ENCODE measurements at places on chromosomes 4 and X.
A peak's percentile ranks its signal among the peaks of the same experiment; 100 is the strongest.

GRCh38 chrX:55326985-55327384 is 62.3 kb upstream of the PAGE3 start:
- DNase-seq, result no peak

- no peak for DNase-seq
Measured at GRCh38 chr4:131137196-131137595, 2011.9 kb upstream of the PCDH10 start.

GRCh38 chr4:120005076-120005475 is 61.6 kb downstream of the MAD2L1 start:
- DNase-seq, result no peak

DNA sequence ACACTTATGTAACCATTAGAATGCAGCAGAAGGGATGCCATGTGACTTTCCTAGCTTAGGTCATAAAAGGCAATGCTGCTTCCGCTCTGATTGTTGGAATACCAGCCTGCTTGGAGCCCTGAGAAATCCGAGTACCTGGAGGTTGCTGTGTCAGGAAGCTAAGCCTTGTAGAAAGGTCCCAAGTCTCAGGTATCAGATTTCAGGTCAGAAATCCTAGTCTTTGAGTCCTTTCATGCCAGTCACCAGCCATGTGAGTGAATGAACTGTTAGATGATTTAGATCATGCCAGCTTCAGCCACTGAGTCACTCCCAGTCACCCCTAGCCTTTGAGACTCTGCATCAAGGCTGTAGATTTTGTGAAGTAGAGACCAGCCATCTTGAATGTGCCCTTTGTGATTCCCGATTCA is 23.5 kb downstream of the RAP1GDS1 start:
- DNase-seq, result no peak

- no peak for DNase-seq
Measured at GRCh38 chrX:134139090-134139489, 97.9 kb upstream of the CCDC160 start.

- DNase-seq, result no peak
Measured at GRCh38 chr4:140302151-140302859, 71.1 kb upstream of the SCOC start.

- no peak for DNase-seq
Measured at GRCh38 chr4:81359207-81359606, 112.5 kb downstream of the RASGEF1B start.

GRCh38 chr4:184825141-184825895 is 450 bp downstream of the ACSL1 start:
- DNase-seq, result peak; percentile 87

DNA sequence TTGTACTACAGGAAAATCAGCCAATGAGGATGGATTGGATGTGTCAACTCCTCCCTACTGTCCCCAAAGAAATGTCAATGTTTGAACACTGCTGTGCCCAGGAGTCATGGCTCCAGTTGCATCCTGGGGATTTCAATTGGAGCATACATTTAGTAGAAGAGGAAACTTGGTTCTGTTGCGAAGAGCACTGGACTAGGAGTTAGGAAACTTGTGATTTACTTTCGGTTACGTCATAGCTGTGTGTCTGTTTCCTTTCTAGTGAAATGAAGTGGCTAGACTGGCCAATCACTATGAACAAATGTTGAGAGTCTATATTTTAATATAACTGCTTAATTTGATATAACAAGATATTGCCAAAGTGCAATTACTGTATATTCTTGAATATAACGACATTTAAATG is 35.2 kb downstream of the ARL9 start:
- DNase-seq, result no peak

- DNase-seq, result no peak
Measured at GRCh38 chr4:67678612-67679011, 22.3 kb downstream of the UBA6 start.

DNA sequence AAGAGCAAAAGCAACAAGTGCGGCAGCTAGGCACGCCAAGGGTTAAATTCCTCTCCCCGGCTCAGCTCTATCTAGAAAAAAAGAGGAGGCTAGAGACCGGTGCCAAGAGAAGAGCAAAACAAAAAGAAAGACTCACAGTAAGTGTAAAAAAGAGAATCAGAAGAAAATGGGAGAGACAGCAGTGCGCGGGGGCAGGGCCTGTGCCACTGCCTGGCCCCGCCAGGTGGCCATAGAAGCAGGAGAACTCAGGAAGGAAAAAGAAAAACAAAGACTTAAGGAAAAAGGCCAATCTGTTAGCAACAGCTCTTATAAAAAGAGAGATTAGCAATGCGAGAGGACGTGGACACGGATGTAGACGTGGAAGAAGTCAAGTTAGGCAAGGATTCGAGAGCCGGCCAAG is 3.2 kb downstream of the ACOX3 start:
- no peak for DNase-seq

DNA sequence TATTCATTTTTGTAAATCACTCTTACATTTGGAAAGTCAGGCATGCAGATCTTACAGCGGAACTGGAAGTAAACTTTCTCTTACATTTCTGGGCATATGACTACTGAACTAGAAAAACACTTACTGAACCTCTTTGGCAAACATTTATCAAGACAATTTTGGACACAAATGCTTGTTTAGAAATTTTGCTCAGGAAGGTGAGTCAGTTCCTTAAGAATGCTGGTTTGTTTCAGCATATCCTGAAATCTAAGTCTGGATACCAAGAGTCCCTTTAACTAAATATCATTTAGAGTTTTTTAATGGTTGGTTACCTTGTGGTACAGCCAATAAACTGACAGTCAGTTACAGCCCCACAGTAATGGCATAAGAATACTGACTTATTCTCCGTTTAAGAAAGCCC is 15.0 kb downstream of the SHISA3 start:
- DNase-seq, result no peak

DNA sequence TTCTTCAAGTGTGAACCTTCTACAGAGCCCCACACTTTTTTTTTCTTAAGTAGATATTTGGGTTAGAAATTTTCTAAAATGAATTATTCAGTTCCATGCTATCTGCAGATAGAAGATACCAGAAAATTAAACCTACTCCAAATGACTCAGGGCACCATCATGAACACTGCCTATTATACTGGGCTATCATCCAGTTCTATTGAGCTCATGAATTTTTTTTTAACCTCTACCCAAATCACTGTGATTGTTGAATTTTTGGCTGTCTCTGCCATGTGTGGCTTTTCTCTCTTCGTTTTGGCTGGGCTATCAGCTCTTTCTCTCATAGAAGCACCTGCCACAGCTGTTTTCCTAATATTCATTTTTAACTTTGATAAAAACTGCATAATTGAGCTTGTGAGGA is 31.0 kb upstream of the SLC34A2 start:
- DNase-seq, result no peak

GRCh38 chr4:10082459-10083272 is 33.9 kb downstream of the WDR1 start:
- DNase-seq, result peak; percentile 82

- no peak for DNase-seq
Measured at GRCh38 chrX:2404776-2405175, 96.0 kb downstream of the DHRSX start.

- DNase-seq, result no peak
Measured at GRCh38 chrX:51860679-51861078, 32.7 kb upstream of the MAGED1 start.

DNA sequence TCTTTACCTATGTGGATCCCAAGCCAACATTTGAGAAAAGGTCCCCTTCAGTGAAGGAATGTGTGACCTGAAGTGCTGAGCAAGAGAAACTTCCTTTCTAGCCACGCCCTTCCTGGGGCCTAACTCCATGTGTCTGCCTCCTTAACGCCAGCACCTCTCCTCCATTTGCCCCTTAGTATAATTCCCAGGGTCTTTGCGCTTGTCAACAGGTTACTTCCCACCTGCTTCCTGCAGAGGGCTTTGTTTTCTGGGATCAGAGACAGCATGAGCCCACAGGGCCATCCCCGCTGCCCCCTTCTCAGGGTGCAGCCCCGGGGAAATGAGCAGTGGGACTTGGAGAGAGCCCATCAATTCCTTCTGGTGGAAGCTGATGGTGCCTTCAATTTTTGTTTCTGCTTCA is 45.9 kb upstream of the DRD5 start:
- DNase-seq, result no peak

- no peak for DNase-seq
Measured at GRCh38 chrX:16319929-16320328, 152.6 kb downstream of the MAGEB17 start.

- DNase-seq, result no peak
Measured at GRCh38 chr4:75169427-75169826, 236.5 kb downstream of the PARM1 start.

- no peak for DNase-seq
Measured at GRCh38 chrX:151396042-151396824, 773 bp upstream of the VMA21 start.

DNA sequence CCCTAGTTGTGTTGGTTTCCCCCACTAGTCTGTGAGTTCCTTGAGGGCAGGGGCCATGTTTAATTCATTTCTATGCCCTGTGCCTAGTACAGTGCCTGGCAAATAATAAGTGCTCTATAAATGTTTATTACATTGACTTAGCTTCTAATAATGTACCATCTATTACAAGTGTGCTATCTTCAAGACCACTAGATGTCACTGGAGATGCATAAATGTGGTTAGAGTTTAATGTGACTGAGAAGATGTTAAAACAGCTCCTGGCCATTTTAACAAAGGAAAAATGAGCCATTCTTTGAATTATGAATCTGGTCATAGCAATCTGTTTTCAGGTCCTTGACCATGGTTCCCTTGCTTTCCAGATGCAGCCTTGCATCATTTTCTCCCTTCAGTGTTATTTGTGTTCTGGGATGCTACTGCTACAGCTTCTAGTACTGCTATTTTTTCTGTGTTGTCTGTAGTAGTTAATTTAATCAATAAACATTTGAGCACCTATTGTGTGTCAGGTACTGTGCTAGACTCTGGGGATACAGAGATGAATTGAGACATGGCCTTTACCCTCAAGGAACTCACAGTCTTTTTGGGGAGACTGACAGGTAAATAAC is 43.2 kb downstream of the SLC9A6 start:
- DNase-seq, result no peak

- DNase-seq, result no peak
Measured at GRCh38 chrX:150163956-150164726, 199.0 kb upstream of the MAMLD1 start.
